ENCODE measurements at places on chromosomes 2 and 18.

GRCh38 chr18:22277758-22278157 is 108.4 kb downstream of the GATA6 start:
- DNase-seq: no peak

DNA sequence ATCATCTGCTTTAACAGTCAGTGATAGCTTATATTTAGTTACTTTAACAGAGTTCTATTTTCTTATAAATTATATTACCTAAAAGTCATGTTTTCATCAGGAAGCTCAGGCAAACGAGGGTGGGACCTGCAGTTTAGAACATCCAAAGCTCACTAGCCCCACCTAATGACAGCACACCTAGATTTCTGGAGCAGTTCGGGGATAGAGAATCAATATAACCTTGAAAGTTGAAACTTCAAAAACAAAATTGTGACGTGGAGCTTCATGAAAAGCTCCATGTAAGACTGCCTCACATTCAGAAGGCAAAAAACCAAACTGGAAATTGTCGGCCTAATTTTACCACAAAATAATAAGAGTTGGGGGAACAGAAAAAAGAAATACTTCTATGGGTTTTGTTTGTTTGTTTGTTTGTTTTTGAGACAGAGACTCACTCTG is 185.9 kb upstream of the CCDC150 start:
- no peak for DNase-seq

- no peak for DNase-seq
Measured at GRCh38 chr2:96907115-96908041, 37.5 kb upstream of the SEMA4C start.

DNA sequence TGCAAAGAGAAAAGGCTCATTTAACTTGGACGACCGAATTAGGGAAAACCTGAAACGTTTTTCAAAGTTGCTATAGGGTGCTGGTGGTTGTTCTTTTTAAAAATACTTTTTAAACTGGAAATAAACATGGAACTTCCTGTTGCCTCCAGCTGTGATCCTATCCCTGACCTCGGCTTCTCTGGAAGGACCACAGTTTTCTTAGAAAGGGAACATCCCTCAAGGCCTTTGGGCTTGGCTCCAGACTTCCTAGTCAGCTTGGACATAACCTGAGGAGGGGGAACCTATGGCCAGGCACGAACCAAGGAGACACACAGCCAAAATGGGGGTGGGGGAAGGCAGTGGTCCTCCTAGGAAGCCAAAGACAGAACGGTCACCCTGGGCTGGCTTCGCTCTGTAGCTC is 57.7 kb downstream of the CENPO start:
- DNase-seq: no peak

DNA sequence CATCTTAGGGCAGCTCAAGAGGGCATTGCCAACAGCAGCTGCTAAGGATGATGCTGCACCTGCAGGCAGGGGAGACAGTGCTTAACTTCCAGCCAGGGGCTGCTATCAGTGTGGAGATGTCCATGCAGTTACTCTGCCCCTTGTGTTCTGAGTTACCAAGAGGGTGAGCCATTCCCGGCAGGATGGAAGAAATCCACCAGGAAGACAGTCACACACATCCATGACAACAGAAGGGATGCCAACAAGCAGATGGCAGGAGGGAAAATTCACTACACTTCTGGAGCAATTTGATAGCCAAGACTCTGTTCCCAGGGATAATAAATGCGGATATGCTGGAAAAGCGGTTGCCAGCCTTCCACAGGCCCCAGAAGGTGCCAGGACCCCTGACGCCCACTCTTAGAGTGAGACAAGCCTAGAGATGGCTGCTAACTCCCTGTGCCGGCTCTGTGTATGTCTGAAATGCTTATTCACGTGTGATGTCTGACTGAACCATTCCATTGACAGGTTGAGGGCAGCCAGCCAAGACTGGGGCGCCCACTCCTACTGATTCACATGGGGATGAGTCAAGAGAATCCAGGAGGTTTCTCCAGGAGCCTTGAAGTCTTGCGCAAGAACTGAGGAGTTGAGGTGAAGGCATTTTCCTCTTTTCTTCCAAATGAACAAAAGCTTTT is 24.5 kb downstream of the LOXHD1 start:
- DNase-seq: no peak

DNA sequence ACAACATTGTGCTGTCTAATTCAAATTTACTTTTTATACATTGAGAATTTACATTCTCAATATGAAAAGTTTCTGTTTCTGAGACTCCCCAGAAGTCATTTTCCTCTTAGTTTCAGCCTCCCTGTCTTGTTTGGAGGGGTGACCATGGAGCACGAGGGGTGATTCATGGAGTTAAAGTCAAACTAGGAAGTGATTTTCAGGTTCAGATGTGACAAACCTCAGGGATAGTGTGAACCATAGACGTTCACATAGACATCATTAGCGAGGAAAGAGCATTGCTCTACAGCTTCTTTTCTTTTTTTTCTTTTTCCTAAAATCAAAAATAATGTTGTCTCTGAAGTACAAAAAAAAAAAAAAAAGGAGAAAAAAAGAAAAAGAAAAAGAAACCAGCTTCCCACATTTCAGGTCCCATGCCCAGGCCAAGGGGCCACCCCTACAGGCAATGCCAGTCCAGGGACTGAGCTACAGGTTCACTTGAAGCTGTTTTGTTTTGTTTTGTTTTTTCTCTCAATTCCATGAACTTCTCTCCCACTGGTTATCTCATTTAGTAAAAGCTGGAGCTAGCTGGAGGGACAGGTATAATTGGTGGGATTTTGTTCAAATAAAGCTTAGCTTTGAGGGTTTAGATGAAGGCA is 18.1 kb upstream of the LCLAT1 start:
- no peak for DNase-seq

DNA sequence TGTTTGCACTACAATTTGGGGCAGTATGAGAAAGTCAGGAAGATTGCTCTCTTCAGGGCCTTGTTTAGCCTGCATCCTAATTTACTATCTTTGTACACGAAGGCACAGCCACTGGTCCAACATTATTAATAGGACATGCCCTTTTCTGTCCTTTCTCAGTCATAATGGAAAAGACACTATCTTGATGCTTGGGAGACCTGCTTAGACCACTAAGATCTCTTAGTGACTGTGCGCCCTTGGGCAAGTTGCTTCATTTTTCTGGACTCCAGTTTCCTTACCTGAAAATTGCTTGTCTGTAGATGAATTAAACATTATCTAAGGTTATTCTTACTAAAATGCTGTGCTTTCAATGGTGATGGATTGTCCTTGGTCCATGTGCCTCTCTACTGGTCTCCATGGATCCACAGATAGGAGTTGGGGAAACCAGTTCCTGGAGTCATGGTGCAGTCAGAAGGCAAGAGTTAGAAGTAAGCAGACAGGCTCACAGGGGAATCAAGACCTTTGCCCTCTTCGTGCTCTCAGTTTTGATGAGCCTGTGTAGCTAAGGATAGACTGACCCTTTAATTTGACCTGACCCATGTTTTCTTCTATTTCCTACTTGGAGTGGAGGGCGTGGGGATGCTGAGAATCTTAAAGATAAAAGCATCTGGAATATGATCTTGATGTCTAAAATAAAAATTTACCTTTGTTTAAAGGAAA is 114.0 kb downstream of the RAPGEF4 start:
- no peak for DNase-seq

DNA sequence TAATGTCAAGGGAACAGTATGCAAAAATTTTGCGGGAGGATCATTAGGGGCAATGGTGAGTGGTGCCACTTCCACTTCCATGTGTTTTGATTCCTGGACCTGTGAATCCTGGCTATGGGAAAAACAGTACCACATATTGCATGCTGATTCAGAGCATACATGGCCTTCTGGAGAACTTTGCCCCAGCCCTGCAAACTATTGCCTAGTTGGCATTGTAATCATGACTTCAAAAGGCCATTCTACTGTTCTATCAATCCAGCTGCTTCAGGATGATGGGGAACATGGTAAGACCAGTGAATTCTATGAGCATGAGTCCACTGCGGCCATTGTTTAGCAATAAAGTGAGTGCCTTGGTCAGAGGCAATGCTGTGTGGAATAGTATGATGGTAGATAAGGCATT is 75.3 kb upstream of the ZC3H15 start:
- DNase-seq: no peak

DNA sequence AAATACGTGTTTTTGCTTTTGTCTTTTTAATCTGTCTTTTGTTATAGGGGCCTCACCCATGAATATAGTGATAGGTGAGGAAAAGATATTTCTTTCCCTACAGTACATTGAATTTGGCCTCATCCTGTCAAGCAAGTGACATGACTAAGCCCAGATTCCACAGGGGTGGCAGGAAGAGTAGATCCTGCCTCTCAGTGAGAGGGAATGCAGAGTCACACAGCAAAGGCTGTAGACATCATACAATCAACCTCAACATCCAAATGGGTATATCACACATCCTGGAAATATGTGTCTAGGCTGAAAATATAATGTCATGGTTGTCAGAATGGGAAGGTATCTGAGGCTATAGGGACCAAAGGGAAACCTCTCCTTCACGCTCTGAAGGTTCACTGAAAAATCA is 269.6 kb downstream of the CDH20 start:
- DNase-seq: no peak

- no peak for DNase-seq
Measured at GRCh38 chr18:43108882-43109281, 6.6 kb downstream of the RIT2 start.

- peak; percentile 71 for DNase-seq
Measured at GRCh38 chr2:230924470-230925341, at the start of gene GPR55. Gene GPR55 (minus strand): TSS chr2:230925242. CDS start chr2:230910962, 14,280 bp downstream.

- DNase-seq: no peak
Measured at GRCh38 chr2:167933097-167933814, 314.1 kb downstream of the STK39 start.

DNA sequence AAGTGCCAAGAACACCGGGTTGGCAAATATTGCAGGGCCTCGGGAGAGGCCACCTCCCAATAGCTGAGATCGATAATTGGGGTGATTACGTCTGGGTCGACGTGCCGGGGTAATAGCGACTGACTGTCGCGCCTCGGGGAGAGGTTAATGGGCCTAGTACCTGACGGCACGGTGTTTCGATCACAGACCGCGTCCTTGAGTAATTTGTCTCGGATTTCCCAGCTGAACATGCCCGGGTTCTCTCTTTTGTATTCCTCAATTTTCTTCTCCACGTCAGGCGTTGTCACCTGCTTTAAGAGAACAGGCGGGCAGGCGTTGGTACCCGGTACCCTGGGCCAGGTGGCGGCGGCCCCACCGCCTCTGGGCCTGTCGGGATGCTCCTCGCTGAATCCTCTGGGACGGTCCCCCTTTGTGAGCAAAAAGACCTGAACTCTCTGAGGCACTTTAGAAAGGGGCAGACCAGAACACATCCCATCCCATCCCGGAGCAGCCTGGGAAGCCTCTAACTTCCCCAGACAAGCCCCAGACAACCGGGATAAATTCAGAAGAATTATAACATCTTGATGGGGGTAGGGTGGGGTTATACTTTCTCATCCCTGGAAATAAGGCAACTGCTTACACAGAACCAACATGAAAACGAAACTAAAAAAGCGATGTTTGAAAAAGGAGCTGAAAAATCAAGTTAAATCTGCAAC is 3.3 kb downstream of the PAX3 start:
- DNase-seq: no peak

DNA sequence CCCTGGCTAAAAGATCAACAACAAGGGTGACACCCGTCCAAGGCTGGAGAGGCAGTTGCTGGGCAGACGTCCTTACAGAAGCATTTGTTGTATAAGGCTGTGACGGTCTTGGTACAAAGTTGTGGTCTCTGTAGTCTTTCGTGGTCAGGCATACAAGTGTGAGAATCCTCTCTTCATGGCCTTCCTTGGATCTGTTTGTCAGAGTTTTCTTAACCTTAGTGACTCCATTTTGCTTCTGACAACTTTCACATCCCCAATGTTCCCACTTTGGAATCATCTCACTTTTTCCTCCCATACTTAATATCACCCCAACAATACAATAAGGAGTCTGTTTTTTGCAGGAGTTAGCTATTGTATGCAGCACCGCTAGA is 72.7 kb upstream of the ZCCHC2 start:
- DNase-seq: no peak

DNA sequence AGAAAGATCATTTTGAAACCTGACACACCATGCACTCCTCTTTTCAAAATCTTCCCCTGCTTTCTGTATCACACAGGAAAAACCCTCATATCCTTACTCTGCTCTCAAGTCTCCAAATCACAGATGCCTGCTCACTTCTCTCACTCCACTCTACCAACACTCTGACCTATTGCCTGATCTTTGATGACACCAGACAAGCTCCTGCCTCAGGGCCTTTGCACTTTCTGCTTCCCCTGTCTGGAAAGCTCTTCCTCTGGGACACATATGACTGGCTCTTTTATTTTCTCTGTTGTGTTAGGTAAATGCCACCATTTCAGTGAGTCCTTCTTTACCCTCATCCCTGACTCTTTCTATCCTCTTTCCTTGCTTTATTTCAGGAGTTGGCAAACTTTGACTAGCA is 1300.7 kb upstream of the ZEB2 start:
- no peak for DNase-seq

DNA sequence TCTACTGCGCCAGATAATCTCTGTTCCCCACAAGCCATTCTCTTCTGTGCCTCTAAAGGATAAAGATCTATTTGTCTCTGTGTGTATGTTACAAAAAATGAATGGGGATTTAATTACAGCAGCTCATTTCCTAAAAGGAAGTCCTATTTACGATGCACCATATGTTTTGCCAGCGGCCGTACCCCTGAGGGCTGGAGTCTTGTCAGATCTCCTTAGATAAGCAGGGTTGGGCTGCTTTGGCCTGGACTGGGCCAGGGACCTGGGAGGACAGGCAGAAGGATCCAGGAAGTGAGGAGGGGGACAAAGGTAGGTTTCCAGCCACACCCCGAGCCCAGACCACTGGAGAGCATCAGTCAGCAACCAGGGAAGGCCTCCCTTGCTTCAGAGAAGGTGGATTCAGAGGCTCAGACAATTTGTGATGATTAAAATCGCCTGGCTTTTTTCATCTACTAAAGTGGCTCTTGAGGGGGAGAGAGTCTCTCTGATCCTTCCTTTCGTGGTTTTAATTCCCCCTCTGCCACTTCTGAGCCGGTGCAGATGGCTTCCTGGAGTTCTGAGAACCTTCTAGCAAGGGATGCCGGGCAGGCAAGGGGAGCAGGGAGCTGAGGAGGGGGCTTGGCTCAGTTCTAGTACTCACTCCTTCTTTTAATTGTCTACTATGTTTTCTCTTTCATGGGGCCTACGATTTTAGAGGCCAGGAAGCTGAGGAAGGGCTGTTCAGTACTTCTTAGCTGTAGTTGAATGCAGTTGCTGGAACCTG is 42.1 kb downstream of the MYCN start:
- DNase-seq: peak; percentile 41

- no peak for DNase-seq
Measured at GRCh38 chr2:238418196-238418998, 8.3 kb upstream of the ASB1 start.

- DNase-seq: no peak
Measured at GRCh38 chr2:46439582-46439981, 39.8 kb upstream of the TMEM247 start.
